ENCODE measurements at places on chromosomes 3 and 15.

- DNase-seq = no peak
These were observed 183.2 kb upstream of the STAC start for GRCh38 chr3:36197151-36197550.

DNA sequence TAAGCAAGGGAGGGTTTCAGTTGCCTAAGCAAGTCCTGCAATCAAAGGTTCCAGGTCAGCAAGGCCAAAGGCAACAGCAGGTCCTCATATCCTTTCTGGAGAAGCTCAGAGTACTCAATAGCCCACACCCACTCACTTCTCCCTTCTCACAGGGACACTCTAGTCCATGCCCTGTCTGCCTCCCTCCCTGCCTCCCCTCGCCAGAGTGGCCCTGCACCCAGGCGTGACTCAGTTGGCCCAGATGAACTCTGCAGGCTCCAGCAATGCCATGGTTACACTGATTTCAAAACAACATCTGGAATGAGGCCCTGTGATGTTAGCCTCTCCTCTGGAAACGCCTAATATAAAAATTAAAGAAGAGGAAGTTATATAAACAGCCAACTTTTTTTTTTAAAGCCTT lies 32.9 kb downstream of the IL16 start:
- peak; percentile 4 for DNase-seq

GRCh38 chr15:77642793-77643430 lies 10.2 kb upstream of the LINGO1 start:
- DNase-seq = no peak

- DNase-seq = no peak
These were observed 182.5 kb downstream of the SLCO3A1 start for GRCh38 chr15:92035961-92036360.

DNA sequence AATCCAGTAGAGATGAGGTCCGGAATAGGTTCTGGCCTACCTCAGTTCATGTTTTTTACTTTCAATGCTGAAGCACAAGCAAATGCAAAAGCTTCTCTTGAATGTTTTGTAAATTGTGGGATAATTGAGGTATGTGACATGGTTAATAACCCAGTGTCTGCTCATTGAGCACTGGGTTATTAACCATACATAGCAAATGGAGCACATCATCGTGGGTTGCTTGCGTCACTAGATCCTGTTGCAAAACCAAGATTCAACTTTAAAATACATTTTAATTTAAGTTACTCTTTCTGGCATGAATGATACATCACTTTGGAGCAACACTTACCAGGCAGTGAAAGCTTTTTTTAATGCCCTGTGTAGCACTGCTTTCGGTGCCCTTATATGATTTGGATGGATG lies 165.6 kb downstream of the IGF1R start:
- DNase-seq = no peak

- no peak for DNase-seq
These were observed 44.9 kb downstream of the CPN2 start for GRCh38 chr3:194306109-194306686.

- no peak for DNase-seq
These were observed 4.8 kb downstream of the SLC6A6 start for GRCh38 chr3:14407203-14407602.

DNA sequence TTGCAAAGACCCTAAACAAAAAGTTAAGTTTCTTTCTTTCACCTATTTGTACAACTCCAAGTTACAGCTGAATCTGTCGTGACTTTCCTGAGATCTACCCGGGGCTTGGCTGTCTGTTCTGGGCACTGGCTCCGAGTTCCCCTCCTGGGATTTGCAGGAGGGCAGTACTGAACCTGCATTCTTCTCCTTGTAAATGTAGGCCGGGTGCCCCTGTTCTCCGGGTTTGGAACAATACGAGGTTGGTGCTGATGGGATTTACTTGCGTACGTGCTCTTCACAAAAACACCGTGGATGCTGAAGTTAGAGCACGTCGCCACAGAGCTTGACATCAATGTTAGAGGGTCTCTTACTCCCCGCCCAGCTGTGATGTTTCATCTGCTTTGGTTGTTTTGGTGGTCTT lies 48.1 kb downstream of the KLHL25 start:
- DNase-seq = no peak

DNA sequence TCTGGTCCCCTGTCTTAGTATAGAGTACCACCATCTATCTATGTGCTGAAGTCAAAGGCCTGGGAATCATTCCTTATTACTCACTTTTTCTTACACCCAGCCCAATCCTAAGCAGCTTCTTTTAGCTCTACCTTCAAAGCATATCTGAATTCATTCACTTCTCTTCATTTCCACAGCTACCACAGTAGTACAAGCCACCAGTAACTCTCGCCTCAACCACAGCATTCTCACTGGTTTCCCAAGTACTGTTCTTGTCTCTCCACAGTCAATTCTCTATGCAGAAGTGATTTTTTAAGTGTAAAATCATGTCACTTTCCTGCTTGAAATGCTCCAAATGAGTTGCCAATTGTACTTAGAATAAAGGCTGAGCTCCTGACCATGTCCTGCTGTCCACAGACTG lies 401.7 kb downstream of the OXSM start:
- DNase-seq = no peak

GRCh38 chr3:60954048-60954447 lies 297.2 kb downstream of the FHIT start:
- peak; percentile 39 for DNase-seq

DNA sequence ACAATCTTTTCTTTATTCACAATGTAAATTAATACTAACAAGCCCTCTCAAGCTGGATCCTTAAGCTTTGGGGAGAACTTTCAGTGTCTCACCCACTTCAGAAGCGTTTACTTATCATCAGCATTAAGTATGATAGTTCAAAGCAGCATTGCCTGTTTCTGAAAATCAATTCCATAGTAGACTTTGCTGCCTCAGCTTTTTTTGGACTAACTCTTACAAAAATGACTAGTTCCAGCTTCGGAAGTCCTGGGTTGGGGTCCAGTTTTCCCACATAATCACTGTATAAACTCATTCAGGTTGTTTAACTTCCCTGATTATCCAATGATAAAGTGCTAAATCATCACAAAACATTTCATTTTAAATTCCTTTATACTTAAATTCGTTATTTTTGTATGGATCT lies 114.4 kb downstream of the NR2F2 start:
- no peak for DNase-seq

DNA sequence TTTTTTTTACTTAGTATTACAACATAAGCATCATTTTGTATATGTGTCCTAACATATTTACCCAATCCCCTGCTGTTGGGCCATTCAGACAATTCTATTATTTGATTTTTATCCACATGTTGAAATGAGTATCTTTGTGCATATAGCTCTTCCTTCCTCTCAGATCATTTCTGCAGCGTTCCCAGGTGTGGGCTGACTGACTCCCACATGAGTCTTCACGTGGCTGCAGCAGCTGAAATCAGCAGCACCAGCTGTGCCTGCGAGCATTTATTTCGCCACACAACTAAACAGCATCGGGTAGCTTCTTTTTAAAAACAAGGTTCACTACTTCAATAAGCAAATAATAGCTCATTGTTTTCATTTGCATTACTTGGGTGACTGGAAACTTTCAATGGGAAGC lies 44.5 kb upstream of the PDE8A start:
- no peak for DNase-seq

DNA sequence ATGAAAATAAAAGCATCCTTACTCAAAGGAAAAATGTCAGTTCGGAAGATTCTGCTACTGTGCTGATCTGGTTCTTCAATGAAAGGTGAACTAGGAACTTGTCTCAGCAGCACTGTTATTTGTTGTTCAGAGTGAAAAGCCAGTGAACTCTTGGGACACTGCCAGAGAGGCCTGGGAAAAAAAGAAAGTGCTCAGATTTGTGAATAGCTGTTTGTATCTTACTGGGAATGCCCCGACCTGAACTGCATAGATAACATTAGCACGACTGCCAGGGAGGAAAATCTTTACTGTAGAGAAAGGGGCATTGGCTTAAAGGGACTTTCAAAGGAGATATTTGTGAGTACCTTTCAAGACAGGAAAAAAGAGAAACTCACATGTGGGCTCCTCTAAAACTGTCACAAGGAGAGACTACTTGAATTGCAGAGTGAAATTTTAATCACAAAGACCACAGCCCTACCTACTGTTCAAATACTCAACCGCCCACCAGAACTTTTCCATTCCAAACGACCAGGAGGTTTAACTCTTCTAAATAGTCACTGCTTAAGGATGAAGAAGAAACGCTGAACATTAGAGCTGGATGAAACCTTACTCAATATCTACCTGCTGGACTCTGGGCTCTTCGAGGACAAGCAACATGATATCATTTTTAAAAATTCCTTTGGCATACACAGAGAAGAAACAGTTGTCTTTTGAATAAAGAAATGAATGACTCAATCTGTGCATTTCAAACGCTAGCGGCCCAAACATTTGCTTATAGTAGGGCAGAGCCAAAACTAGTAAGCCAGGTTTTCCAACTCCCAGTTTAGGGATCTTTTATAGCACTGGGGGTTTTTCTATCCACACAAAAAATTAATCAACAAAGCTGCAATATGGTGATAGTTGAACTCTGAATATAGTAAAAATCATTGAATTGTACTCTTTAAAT lies 13.4 kb downstream of the TAMM41 start:
- DNase-seq = no peak

DNA sequence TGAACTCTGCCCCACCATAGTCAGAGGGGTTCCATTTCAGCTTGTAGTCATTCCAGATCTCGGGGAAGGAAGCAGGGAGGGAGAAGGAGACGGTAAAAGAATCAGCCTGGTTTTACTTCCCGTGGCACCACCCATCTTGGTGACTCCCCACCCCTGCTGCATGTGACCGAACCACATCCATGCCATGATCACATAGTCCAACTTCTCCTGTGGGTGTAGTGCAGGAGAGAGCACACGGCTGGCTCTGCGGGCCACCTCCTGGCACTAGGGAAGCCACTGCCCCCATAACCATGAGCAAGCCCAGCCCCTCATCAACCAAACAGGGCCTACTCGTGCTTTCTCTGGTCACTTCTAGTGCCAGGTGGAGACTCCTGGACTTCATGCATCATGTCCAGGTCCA lies 3.7 kb downstream of the CHRNA3 start:
- DNase-seq = no peak

DNA sequence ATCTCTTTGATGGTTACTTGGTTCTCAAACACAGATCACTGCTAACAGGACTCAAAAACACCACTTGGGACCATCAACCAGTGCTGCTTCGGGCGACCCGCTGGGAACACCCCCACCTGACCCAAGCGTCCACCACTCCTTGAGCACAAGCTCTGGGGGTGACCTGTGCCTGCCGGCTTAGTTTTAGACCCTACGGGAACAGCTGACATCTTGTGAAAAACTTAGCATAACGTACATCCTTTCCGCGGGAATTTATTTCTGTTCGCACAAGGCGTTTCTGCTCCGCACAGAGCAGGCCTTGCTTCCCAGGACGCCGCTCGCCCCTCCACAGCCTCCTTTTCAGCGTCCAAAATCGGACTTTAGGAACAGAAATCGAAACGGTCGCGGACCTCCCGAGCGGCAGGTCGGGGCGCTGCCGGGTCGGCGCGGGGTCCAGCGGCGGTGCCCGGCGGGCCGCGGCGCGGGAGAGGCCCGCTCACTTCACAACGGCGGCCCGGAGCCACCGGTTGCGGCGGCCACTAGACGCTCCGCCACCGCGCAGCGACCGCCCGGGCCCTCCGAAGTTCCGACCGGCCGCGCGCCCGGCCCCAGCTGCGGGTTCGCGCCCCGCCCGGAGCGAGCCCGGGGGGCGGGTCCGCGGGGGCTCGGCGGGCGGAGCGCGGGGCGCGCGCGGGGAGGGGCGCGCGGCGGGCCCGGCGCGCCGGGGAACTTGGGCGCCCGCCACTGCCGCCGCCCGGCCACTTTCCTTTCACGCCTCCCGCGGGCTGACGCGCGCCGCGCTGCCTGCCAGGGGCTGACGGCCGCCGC lies 959 bp downstream of the SFMBT1 start:
- no peak for DNase-seq

- no peak for DNase-seq
These were observed 18.6 kb downstream of the TMEM266 start for GRCh38 chr15:76078285-76078877.

DNA sequence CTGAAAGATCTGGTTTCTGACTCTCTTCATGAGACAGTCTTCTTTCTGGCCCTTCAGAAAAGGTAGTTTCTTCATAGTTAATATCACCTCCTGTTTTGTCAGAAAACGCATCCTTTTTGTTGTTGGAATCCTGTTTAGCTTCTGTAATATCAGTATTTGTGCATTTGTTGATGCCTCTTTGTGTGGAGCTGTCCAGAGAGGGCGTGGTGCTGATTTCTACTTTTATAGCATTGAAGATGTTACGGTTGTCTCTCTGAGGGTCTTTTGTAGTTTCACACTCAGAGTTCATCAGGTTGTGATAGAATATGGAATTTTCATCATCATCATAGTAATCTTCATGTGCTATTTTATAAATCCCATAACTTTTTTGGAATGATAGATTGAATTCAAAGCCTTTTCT lies 8.9 kb downstream of the GPR149 start:
- DNase-seq = no peak

DNA sequence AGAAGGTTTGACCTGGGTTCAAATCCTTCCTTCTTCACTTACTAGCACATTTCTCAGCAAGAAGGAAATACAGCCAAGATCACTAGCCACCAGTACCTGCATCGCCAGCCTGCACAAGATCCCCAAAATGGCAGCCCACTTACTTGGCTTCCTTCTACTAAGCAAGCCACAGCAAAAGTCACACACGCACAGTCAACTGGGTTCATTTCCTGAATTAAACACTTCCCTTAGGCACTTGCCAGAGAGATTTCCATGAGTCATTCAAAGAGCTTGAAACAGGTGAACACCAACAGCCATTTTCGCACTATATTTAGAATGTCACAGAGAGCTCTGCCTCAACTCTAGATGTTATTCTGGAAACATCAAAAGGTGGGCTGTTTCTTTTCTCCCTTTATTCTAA lies 42.6 kb downstream of the MGLL start:
- no peak for DNase-seq

DNA sequence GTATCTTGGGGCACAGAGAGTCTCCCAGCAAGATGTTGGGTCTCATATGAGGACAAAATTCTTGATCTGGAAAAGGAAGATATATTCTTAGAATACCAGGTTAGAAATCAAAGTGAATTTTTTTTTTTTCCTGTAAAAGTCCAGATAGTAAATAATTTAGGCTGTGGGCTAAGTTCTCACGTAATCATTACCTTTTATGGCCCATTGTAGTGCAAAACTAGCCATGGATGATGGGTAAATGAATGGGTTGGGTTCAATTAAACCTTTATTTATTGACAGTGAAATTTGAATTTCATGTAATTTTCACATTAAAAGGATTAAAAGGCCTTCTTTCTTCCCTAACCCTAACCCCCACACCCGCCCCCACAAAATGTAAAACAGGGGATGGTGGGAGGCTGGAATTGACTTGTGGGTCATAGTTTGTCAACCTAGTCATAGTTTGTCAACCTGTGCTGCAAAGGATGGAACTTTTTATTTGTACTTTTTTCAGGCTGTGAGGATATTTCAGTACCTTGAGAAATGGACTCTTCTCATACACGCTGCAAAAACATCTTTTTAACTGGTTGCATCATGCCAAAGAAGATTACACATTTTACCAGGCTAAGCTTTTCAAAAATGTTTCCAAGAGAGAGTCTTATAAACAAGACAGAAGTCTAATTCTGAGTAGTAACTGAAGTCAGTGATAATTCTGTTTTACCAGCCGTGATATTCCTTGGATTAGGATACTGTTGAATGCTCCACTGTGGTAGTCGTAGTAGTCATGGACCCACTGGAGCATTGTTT lies 138.8 kb downstream of the AKAP13 start:
- DNase-seq = no peak

Data from AG09309 (cell line).